ENCODE measurements at places on chromosomes 7 and 10. TPM values are rescaled to one million over a fixed set of nuclear protein-coding genes. Genes with fewer than 3 reads are reported as not detected.

DNA sequence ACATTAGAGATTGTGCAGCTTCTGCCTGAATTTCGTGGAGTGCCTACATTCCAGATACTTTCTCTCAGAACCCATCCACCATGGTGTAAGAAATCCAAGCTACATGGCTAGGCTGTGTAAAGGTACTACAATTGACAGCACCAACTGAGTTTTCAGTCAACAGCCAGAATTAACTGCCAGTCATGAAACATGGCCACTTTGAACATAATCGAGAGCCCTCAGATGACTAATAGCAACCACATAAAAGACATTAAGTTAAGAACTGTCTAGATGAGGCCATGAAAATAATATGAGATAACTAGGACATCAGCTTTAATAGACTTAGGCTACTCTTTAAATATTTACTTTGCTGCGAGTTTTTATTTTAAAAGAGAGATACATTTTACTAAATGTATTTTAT lies 1106.8 kb upstream of the LRRTM3 start:
- no peak for DNase-seq
- H3K27ac ChIP-seq: no peak overlapping the region
- no peaks in the 10 kb centered on the region for H3K36me3 ChIP-seq

Gene GBX1
- total RNA-seq: 2.4 TPM

Gene CLCN1
- total RNA-seq: 0.09 TPM

Gene PCLO
- total RNA-seq: 3.5 TPM

Gene NPVF
- not detected for total RNA-seq

GRCh38 chr10:865924-866576 lies 65.5 kb downstream of the LARP4B start:
- no peak for DNase-seq
- H3K27ac ChIP-seq: peak overlapping the region; percentile 88
- peaks cover 33% of the 10 kb centered on the region for H3K36me3 ChIP-seq

DNA sequence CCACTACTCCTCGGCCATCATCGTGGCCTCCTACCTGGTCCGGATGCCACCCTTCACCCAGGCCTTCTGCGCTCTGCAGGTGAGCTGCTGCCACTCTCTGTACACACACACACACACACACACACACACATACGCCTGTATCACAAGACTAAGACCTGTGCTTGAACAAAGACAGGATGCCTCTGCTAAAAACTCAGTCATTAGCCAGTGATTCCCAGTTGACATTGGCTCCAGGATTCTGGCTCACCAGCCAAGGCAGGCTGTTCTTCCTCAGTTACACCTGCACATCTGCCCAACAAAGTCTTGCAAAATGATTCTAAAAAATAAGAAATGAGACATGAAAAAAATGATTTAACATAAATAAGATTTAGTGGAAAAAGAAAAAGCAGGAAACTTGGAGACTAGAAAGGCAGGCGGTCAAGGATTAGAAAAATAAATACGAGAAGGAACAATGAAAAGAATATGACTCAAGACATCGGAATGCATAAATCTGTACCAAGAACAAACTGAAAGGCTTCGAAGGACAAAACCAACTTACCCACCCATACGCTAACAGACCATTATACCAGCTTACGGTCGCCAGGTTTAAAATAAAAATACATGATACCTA lies 7.4 kb upstream of the LRRC18 start:
- no peak overlapping the region for H3K4me3 ChIP-seq
- no peaks in the 10 kb centered on the region for H3K27me3 ChIP-seq
- DNase-seq: no peak
- H3K27ac ChIP-seq: peak overlapping the region; percentile 23
- H3K4me1 ChIP-seq: no peaks in the 10 kb centered on the region

Gene GIMAP1
- not detected for total RNA-seq

Gene NUTM2A
- 3.7 TPM for total RNA-seq

DNA sequence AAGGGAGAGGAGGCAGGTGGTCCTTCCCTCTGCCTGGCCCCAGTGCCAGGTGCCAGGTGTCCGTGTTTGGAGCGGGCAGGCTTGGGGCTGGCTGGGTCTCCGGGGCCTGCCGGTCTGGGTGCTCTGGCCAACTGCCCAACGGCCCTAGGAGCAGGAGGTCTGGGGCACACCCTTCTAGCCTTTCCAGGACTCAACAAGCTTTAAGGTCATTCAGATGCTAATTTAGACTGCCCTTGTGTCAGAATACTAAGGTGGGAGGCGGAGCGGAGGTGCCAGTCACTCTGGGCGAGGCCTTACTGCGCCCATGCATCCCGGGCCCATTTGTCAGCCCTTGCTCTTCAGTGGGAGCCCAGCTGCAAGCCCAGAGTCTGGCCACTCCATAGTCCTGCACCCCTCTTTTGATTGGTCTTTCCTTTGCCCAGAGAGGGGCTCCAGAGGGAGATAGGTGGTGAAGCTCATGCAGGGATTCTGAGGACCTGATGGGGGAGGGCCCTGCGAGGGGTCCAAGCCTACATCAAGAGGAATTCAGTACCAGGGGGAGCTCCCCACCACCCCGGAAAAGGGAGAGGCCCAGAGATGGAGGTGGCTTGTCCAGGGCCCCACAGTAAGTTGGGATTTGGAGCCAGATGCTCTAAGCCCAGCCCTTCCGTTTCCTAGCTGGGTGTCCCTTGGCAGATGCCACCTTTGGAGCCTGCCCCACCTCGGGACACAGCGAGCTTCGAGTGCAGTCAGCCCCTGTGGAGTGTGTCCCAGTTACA lies 1.3 kb downstream of the PGAM2 start:
- no peak for DNase-seq
- peak overlapping the region; percentile 50 for H3K4me3 ChIP-seq
- no peaks in the 10 kb centered on the region for H3K36me3 ChIP-seq
- H3K27me3 ChIP-seq: peaks cover 28% of the 10 kb centered on the region
- H3K27ac ChIP-seq: peak overlapping the region; percentile 6
- H3K4me1 ChIP-seq: peaks cover 20% of the 10 kb centered on the region

- no peak for DNase-seq
- peaks cover 21% of the 10 kb centered on the region for H3K4me1 ChIP-seq
- H3K27ac ChIP-seq: no peak overlapping the region
- H3K4me3 ChIP-seq: no peak overlapping the region
Measured at GRCh38 chr7:51644216-51644615, 327.6 kb upstream of the COBL start.

DNA sequence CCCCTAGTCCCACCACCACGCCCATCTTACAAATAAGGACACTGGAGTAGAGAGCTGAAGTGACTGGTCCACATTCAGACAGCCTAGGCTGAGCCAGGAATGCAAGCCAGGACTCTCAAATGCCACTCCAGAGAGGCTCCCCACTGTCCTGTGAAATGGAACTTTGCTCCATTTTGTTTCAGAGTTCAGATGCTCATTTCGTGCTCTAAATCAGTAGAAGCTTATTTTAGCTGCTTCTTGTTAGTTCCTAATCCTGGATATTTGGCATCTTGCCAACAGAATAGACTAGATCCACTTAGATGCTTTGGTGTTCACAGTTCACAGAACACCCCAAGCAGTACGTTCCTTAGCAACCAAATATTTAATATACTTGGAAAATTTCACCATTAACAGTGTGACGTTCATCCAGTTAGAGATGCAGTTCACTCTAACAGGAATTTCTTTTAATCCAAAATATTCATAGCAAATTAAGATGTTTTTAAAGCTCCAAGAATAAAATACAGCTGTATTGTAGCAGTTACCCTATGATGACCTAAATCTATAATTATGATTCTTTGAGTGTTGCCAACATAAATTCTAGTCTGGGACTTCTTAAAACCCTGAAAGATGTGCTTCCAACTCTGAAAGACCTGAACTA lies 7.3 kb downstream of the MMP21 start:
- no peak overlapping the region for H3K4me3 ChIP-seq
- peak overlapping the region; percentile 20 for H3K27ac ChIP-seq
- peaks cover under 1% of the 10 kb centered on the region for H3K4me1 ChIP-seq
- H3K36me3 ChIP-seq: peaks cover 13% of the 10 kb centered on the region
- no peaks in the 10 kb centered on the region for H3K27me3 ChIP-seq

DNA sequence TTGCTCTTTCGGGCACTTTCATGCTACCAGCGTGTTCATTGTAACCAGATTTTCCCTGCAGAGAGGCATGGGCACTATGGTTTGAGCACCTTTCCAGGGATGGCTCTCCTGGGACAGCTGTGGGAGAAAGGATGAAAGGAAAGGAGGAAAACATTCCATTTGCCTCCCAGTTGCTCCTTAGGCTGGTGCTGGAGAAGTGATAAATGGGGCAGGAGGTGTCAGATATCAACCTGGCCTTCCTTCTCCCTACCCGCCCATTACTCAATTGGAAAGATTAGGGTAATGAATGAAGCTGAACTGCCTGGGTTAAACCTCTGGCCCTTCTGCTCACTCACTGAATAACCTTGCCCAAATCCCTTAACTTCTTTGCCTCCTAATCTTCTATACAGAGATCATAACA lies 228.4 kb downstream of the PLXNA4 start:
- H3K36me3 ChIP-seq: no peaks in the 10 kb centered on the region
- peaks cover 34% of the 10 kb centered on the region for H3K4me1 ChIP-seq
- H3K27ac ChIP-seq: no peak overlapping the region
- DNase-seq: no peak

Gene CAV1
- 3.7 TPM for total RNA-seq

Gene PPP1R9A
- 22.7 TPM for total RNA-seq

GRCh38 chr7:5132539-5132938 lies 57.5 kb upstream of the WIPI2 start:
- H3K27me3 ChIP-seq: no peaks in the 10 kb centered on the region
- H3K4me3 ChIP-seq: no peak overlapping the region
- no peak for DNase-seq
- no peaks in the 10 kb centered on the region for H3K36me3 ChIP-seq
- H3K27ac ChIP-seq: no peak overlapping the region

DNA sequence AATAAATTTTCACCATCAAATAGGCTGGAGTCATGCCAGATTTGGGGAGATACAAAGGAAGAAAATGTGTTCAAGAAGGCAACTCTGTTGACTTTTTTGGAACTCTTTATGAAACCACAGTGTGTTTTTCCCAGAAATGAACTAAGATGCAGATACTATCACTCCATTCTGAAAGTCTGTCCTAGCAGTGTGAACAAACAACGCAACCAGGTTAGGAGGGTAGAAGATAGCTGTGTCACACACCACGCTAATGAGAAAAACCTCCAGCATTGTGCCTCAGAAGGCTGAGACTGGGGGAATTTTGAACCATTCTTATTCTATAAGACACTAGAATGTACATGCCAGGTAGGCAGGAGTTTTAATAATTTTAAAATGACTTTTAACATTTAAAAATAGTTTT lies 15.9 kb upstream of the ATP6V0A4 start:
- no peak overlapping the region for H3K4me3 ChIP-seq
- no peaks in the 10 kb centered on the region for H3K36me3 ChIP-seq
- no peak overlapping the region for H3K27ac ChIP-seq

Gene CD36
- 0.23 TPM for total RNA-seq

DNA sequence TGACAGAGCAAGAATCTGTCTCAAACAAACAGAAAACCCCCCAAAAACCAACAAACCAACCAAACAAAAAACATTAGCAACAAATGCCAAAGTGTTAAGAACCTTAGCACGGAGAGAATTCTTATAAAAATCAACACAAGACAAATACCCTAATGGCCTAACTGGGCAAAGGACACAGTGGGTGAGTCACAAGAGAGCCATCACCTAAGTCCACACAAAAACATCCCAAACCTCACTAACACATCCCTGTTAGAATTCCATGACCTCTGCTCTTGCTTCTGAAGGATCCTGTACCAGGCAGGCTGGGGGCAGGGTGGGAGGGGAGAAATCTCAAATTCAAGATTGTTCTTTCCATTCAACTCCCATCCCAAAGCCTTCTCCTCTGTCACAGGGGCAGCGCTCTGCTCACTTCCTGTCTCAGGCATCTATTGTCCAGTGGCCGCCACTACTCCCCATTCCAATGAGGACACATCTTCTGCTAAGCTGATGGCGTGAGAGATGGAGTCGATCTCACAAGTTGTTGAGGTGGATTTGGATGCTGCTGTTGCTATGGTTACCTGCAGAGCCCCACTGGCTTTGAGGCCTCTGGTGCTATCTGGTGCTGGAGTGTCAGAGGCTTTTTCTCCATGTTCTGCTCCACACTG lies 9.2 kb downstream of the IL15RA start:
- no peak overlapping the region for H3K4me3 ChIP-seq
- H3K4me1 ChIP-seq: no peaks in the 10 kb centered on the region
- no peak for DNase-seq
- no peak overlapping the region for H3K27ac ChIP-seq
- no peaks in the 10 kb centered on the region for H3K36me3 ChIP-seq

GRCh38 chr7:88253640-88254039 lies 33.8 kb upstream of the SRI start:
- no peak overlapping the region for H3K4me3 ChIP-seq
- H3K27ac ChIP-seq: no peak overlapping the region
- no peaks in the 10 kb centered on the region for H3K27me3 ChIP-seq
- no peaks in the 10 kb centered on the region for H3K4me1 ChIP-seq
- H3K36me3 ChIP-seq: peaks cover 3% of the 10 kb centered on the region

Gene VSTM2A
- total RNA-seq: 1.0 TPM

DNA sequence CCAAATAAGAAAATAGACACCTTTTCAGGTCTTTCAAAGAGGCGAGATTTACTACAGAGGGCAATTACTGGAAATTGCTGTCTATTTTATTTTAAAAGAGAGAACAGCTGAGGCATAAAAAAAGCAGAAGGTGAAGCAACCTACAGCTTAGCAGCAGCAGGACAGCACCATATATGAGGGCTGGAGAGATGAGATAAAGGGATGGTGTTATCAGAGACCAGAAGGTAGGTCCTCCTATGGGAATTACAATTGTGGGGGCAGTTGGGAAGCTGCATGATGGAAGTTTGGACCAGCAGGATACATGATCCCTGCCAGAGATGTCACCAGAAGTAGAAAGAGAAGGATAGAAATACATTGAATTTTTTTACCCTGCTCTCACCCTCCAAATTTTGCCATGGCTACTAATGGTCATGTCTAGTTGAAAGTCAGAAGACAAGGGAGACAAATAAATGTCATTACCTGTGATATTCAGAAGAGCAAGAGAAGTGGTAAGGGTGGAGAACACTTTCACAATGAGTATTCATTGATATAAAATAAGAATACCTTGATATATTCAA lies 77.2 kb upstream of the CALCR start:
- no peaks in the 10 kb centered on the region for H3K27me3 ChIP-seq
- no peak overlapping the region for H3K27ac ChIP-seq
- no peaks in the 10 kb centered on the region for H3K36me3 ChIP-seq
- no peak overlapping the region for H3K4me3 ChIP-seq
- no peak for DNase-seq

Gene TSPAN15
- total RNA-seq: 11.5 TPM

GRCh38 chr7:55130395-55131141 lies 111.8 kb downstream of the EGFR start:
- DNase-seq: peak; percentile 46
- H3K4me1 ChIP-seq: peaks cover 48% of the 10 kb centered on the region
- H3K4me3 ChIP-seq: peak overlapping the region; percentile 58
- H3K27ac ChIP-seq: peak overlapping the region; percentile 46
- H3K27me3 ChIP-seq: peaks cover 27% of the 10 kb centered on the region

Data from neural crest cell (in vitro differentiated cells).